Right forelimb (tissue), 1 donor: ENCODE measurements at places on chromosomes 12 and 14.

DNA sequence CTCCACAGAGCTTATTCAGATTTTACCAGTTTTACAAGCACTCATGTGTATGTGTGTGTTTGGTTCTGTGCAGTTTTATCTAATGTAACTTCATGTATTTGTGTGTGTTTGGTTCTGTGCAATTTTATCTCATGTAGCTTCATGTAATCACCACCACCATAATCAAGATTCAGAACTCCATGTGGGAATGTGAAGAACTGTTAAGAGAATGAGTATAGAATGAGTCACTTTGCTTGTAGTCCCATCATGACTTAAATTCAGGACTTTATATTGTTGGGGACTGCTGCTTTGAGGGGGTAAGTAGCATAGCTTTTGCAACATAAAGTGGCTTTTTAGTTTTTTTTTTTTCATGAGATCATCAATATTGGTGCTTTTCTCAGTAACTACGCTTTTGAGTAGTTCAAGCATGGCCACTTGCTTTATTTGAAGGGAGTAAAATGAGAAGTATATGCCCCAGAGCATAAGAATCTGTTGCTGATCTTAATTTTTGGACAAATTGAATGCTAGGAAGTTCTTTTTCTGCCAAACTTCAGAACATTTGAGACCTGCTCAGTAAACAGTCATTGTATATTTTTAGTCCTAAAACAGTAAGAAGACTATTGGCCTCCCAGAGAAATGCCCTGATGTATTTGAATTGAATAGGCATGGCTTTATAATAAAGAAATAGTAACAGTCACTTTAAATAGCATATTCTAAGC is 28.8 kb downstream of the PROX2 start:
- no peak for DNase-seq

DNA sequence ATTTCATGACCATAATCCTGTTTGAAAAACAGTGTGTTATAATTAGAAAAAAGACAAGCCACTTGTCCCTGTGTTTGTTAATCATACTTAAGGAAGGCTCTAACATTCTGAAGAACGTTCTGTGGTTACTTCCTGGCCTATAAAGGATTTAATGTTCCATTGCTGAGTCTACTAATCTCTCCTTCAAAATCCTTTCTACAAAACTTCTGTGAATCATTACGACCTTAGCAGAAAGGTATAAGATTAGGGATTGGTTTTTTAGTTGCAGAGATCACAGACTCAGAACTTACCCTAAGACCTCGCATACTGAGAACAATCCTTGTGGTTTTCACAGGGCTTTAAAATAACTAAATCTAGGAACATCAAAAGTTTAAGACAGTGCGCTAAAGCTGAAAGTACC is 48.3 kb downstream of the TMCC3 start:
- DNase-seq = no peak

DNA sequence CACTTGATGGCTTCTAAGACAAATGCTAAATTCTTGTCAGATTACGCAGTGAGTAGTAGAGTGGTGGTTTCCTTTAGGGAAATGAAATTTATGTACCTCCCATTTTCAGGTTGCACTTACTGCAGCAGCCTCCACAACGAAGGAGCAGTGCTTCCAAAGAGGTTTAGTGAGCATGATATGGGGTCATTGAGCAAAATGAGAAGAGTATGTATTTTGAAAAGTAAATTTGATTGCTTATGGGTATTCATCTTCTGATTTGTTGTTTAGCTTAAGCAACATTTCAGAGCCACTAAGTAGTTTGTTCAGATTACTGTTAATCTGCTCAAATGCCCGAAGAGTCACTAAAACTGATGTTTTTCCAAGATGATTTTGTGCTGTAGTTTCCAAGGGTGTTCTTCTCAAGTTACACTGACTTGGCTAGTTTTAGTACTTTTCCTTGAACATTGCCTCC is 493.6 kb downstream of the PCNX1 start:
- no peak for DNase-seq

DNA sequence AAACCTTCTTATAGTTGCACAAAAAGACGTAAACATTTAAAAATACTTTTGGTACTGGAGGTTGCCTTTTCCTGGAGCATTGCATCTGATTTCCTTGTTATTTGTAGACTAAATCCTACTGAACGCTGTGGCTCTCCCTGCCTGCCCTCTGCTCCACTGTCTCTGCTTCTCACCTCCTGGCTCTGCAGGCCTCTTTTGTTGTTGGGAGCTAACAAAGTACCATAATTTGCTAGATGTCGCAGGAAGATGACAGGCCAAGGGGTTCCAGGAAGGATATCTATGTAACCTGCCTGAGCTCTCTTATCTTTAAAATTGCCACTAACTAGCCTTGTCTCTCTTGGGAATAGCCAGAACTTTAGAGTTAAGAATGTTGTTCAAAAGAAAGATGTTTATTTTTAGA is 21.4 kb downstream of the SYNE2 start:
- DNase-seq = no peak

- no peak for DNase-seq
These were observed 107.1 kb upstream of the BCAT1 start for GRCh38 chr12:25056011-25056410.

GRCh38 chr12:122190842-122191668 is 8.1 kb downstream of the LRRC43 start:
- DNase-seq = no peak

GRCh38 chr14:33918256-33918655 is 32.6 kb downstream of the EGLN3 start:
- DNase-seq = no peak

DNA sequence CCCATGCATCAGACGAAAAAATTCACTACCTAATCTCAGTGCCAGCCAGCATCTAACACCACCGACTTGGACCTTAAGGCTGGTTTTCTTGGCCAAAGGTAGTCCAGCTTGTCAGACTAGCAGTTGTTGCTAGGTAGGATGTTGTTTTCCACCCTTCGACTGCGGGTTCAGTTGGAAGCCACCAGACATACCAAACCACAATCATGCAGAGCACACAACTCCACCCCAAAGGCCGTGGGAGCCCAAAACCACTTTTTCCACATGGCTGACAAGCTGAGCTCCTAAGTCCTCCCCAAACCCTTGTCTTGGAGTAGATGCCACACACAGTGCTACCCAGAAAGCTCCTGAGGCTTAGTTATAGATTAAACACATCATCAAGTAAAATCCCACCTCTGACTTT is 46.8 kb downstream of the LRIG3 start:
- no peak for DNase-seq

DNA sequence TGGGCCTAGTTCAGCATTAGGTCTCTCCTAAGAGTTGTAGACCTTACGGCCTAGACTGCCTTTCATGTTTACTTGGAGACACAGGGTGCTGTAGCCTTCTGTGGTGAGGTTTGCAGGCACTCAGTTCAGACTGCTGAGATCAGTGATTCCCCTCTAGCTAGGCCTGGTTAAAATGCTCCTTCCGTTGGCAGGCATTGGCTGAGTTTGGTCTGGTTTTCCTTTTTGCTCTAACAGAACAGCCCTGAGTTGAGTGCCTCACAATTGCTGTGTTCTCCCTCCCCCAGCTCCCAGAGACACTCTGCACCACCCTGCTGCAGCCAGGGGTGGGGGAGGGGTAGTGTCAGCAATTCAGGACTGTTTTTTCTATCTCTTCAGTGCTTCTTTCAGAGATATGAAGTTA is 178.9 kb upstream of the DYRK2 start:
- no peak for DNase-seq

DNA sequence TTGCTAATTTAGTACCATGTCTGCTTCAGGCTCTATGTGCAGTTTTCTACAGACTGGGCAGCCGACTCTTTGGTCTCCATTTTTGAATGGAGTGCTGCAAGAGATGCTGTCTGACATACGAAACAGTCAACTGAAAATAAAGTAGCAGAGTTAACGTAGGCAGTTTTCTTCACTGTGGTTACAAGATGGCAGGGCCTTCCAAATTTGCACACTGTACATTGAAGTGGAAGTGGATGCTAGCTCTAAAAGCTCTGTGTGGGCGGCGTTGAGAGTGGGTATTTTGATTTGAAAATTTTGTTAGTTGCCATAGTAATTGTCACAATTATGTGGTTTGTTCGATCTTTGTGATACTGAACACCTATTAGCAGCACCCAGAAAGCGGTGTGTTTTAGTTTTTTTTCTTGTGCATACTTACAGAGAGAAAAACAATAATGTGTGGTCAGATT is 154.9 kb upstream of the ATP2B1 start:
- no peak for DNase-seq

DNA sequence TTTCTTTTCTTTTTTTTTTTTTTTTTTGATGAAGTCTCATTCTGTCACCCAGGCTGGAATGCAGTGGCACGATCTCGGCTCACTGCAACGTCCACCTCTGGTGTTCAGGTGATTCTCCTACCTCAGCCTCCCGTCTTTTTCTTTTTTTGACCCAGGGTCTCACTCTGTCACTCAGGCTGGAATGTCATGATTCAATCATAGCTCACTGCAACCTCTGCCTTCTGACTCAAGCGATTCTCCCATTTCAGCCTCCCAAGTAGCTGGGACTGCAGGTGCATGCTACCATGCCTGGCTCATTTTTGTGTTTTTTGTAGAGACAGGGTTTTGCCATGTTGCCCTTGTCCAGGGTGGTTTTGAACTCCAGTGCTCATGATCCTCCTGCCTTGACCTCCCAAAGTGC is 12.0 kb downstream of the FUT8 start:
- no peak for DNase-seq

GRCh38 chr12:101172316-101172715 is 37.7 kb downstream of the SLC5A8 start:
- no peak for DNase-seq

GRCh38 chr12:27866373-27867101 is 86.5 kb upstream of the MANSC4 start:
- no peak for DNase-seq

- no peak for DNase-seq
These were observed 6.0 kb upstream of the SIX1 start for GRCh38 chr14:60655119-60655897.

DNA sequence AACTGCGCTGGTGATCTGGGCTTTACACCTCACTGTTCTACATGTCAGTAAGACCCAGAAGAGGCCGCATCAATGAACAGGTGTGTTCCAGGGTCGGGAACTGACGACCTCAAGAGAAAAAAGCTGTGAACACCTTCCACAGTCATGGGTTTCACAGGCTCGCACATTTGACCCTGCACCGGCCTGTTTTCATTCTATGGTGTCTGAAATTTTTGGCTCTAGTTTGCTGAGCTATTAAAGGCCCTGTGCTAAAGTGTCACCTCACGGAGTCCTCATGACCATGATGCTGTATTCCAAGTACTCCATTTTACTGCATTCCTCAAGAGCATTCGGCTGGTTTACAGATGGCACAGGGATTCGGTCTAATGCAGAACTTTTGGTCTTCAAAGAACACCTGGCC is 78.9 kb downstream of the KDM2B start:
- DNase-seq = no peak

- DNase-seq = peak; percentile 66
These were observed at the start of gene MANSC1 for GRCh38 chr12:12349711-12350665. TSS of gene MANSC1 (minus strand) at chr12:12350242. CDS start at chr12:12343314, 6,928 bp downstream.

DNA sequence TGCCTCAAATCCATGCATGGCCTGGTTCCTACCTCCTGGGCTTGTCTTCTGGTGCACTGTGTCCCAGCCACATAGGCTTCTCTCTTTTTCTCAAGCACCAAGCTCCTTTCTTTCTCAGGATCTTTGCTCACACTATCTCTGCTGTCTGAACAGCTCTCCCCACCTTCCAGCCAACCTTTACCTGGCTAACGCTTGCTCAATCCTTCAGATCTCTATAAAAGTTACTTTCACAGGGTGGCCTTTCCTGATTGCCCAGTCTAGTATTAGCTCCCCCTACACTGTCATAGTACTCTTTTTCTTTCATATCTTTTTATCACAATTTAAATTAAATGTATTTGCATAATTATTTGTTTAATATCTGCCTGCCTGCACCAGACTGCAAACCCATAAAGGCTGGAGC is 3.8 kb downstream of the PARP11 start:
- DNase-seq = no peak

GRCh38 chr14:65961004-65961403 is 525.2 kb upstream of the CCDC196 start:
- no peak for DNase-seq

GRCh38 chr12:6052940-6053329 is 71.5 kb downstream of the VWF start:
- DNase-seq = no peak

DNA sequence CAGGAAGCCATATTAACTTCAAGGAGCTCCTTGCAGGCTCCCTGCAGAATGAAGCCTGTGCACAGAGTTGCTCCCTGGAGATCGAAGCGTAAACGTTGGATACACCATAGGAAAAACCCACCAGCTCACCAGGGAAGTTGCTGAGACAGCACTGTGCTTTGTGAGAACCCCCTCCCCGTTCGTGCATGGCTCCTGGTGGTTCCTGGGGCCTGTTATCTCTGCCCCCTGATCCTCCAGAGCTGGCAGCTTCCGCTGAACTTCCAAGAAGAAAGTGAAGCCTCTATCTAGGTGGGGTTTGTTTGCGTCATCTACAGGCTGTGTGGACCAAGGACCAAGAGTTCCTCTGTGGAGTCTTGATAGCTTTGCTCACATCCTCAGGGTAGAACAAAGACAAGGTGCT is 2.4 kb upstream of the CCDC85C start:
- DNase-seq = no peak

DNA sequence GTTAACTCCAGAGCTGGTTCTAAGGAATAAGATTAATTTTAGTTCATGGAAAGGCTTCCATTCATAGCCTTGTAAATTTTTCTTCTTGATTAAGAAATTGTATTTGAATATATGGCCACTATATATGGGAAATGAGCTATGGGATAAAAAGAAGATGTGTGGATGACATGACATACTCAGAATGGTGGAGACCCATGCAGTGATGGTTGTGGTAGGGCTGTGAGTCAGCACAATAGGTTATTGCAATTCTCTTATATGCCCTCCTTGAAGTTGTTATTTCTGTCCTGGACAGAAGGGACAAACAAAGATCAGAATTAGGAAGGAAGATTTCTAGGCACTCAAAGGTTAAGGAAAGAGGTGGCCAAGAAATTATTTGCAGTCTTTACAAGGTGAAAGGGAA is 21.5 kb downstream of the RASSF9 start:
- no peak for DNase-seq

- no peak for DNase-seq
These were observed 467.0 kb downstream of the MDGA2 start for GRCh38 chr14:47208434-47208833.

DNA sequence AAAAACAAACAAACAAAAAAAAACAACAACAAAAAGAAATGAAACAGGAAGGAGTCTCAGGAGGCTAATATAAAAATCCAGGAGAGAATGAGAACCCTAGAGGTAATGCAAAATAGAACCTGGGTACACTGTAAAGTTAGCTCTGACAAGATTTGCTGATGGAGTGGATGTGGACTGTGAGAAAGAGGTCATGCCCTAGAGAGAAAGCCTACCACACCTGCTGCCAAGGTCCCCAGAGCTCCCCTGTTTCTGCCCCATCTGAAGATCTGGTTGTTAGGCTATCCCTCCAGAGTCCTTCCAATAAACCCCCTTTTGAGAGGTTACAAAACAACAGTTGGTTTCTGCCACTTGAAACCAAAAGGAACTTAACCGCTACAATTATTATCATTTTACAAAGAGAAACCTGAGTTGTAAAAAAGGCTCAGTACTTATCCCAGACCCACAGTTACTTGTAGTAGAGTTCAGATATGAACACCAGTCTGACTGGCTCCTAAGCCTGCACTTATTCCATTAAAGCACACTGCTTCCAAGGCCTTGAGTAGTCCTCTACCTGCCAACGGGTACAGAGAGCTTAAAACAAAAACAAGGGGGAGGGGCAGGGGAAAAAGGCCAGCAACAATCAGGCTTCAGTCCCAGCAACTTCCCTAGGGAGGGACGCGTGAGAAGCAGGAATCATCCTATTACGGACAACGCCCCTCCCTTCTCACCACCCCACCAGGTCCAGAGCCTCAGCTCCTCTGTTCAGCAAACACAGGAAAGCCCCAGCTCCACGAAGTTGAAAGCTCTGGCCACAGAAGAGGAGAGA is 27.7 kb downstream of the PPP1R13B start:
- DNase-seq = peak; percentile 50
